ENCODE measurements at places on chromosomes 12 and 14.

GRCh38 chr12:57630891-57631433 is 2.0 kb downstream of the B4GALNT1 start:
- no peak for DNase-seq

DNA sequence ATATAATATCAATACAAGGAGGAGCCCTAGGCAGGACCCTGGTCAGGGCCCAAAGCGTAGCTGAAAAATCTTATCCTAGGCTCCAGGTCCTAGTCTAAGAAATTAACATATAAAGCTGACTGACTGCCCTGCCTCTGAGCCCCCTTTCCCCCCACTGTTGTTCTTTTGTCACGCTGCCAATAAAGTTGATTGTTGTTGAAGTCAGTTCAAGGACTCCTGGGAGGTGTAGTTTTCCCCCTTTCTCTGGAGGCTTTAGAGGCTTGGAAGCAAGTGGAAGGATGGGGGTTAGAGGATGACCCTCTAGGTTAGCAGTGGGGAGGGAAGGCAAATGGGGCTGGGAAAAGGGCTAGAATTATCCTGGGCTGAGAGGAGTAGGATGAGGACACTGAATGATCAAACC is 3.2 kb downstream of the PPP1R1A start:
- no peak for DNase-seq

DNA sequence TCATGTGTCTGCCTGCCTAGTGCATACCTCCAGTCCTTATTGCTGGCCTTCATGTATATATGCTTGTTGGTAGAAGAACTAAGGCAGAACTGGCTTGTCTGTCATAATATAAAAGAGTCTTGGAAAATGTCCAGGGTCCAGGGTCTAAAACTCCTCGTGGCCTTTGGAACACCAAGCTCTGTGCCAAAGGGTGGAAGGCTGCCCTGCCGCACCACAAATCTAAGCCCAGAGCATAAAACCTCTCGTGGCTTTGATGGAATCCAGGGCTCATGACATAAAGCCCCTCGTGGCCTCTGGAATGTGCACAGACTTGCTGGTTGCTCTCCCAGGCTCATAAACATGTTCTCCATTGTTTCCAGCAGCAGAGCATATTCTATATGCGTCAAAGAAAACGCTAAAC is 107.9 kb downstream of the BBS10 start:
- no peak for DNase-seq

GRCh38 chr12:20475542-20475941 is 107.2 kb downstream of the PDE3A start:
- DNase-seq, result peak; percentile 12

- peak; percentile 23 for DNase-seq
Observed at GRCh38 chr12:45655186-45655585, 74.3 kb upstream of the ARID2 start.

DNA sequence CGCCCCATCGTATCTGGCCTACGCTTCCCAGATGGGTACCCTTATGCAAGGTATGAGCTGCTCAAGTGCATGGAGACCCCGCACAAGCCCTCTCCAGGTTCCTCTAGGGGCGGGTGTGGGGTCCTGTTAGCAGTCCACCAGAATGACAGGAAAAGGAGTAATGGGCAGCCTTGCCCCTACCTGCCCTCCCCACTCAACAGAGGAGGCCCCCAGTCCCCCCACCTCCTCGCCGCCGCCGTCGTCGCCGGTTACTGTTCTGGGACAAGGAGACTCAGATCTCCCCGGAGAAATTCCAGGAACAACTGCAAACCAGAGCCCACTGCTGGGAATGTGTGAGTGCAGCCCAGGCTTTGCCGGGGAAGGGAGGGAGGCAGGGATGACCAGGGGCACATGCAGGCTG is 6.0 kb downstream of the REC8 start:
- DNase-seq, result no peak

GRCh38 chr14:104361921-104362681 is 217.5 kb upstream of the C14orf180 start:
- no peak for DNase-seq

- no peak for DNase-seq
Observed at GRCh38 chr14:55482936-55483605, 42.7 kb upstream of the TBPL2 start.

- no peak for DNase-seq
Observed at GRCh38 chr12:712172-712863, 40.1 kb upstream of the WNK1 start.

DNA sequence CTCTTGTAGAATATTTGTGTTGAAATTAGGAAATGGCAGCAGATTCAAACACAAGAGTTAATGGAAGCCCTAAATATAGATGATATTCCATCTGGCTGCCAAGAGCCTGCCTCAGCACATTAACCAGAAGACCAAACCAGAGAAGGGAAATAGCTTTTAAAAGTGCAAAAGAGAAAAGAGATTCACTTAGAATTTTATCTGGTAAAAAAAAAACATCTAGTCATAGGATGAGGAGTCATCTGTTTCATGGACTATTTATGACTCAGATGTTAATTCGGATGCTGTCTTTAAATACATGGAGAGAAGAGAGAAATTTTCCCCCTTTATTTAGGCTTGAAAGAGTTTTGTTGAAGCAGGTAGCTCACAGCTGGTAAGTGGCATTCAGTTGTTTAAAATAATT is 201.6 kb upstream of the NUDT4 start:
- DNase-seq, result peak; percentile 72

- DNase-seq, result peak; percentile 77
Observed at GRCh38 chr14:54691525-54692283, 124.8 kb downstream of the SAMD4A start.

DNA sequence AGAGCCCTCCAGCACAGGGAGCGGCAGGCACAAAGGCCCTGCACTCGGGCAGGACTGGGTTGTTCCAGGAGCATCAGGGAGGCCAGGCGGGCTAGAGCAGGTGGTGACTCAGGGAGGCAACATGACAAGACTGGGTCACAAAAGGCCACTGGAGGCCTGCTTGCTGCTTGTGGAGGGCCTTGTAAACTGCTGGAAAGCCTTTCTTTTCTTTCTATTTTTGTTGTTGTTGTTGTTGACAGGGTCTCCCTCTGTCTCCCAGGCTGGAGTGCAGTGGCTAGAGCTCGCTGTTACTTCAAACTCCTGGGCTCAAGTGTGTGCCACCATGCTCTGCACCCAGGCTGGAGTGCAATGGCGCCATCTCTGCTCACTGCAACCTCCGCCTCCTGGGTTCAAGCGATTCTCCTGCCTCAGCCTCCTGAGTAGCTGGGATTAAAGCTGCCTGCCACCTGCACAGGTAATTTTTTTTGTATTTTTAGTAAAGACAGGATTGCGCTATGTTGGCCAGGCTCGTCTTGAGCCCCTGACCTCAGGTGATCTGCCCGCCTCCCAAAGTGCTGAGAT is 11.8 kb upstream of the RCOR1 start:
- DNase-seq, result no peak

GRCh38 chr14:92317511-92317910 is 5.5 kb upstream of the SLC24A4 start:
- DNase-seq, result peak; percentile 78

- DNase-seq, result no peak
Observed at GRCh38 chr14:77026166-77026929, 2.2 kb downstream of the IRF2BPL start.

GRCh38 chr12:116244001-116244400 is 33.5 kb downstream of the MED13L start:
- DNase-seq, result peak; percentile 45

DNA sequence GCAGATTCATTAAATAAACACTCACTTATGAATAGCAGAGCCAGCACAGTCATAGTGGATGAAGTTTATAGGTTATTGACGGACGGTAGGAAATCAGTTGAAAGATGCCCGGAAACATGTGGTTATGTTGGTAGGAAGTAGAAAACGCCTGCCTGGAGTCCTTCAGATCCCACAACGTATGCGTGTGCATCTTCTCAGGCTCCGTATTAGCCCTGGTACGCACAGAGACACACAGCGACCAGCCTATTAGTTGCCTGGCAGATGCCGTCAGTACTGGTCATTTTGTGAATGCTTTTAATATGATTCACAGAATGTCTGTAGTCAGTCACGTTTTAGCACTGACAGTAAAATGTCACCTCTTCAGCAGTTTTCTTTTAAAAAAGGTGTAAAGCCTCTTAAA is 196.4 kb downstream of the RGS6 start:
- no peak for DNase-seq

GRCh38 chr14:55957950-55958349 is 160.3 kb upstream of the PELI2 start:
- DNase-seq, result no peak

DNA sequence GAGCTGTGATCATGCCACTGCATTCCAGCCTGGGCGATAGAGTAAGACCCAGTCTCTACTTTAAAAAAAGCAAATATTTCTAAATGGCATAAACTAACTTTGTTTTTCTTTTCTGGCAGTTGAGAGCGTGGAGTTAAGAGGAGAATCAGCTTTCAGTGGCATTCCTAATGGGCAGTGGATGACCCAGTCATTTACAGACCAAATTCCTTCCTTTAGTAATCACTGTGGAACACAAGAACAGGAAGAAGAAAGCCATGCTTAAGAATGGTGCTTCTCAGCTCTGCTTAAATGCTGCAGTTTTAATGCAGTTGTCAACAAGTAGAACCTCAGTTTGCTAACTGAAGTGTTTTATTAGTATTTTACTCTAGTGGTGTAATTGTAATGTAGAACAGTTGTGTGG is 21.2 kb downstream of the TDG start:
- peak; percentile 32 for DNase-seq

All from HCEC 1CT (cell line).